ENCODE measurements at places on chromosomes 7 and 10.

GRCh38 chr7:102992509-102992937, 79.7 kb downstream of the LRRC17 start:
- no peak for DNase-seq

- DNase-seq = no peak
Measured at GRCh38 chr7:44634187-44634838, 27.9 kb downstream of the OGDH start.

DNA sequence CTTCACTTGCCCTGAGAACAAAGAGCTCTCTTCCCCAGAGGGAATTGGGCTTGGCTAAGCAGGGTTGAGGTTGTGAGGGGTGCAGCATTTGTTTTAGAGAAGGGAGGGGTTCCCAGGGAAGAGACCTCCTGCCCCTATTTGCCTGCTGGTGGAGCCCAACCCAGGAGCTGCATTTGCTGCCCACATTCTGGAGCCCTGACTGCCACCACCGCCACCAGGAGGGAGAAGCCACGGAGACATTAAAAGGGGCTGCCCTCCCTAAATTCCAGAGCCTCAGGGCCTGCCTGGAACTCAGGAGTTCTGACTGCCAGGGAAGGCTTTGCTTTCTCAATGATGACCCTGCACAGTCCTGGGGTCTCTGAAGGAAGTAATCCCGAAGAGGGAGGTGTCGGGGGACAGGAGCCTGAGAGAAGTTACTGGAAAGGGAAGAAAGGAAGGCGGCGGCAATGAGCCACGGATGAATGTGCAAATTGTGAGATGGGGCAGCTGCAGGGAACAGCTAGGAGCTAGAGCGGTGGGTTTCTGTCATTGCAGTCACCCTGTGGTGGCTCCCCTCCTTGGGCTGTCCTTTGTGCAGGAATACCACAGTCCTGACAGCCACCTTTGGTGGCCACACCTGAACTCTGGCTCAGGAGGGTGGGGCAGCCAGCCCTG, 51.3 kb downstream of the NEURL1 start:
- DNase-seq = no peak

GRCh38 chr10:1733720-1734119, 3.6 kb downstream of the ADARB2 start:
- no peak for DNase-seq

- no peak for DNase-seq
Measured at GRCh38 chr10:86357041-86357440, 9.6 kb downstream of the GRID1 start.

- no peak for DNase-seq
Measured at GRCh38 chr7:18123508-18124239, 96.0 kb upstream of the PRPS1L1 start.

DNA sequence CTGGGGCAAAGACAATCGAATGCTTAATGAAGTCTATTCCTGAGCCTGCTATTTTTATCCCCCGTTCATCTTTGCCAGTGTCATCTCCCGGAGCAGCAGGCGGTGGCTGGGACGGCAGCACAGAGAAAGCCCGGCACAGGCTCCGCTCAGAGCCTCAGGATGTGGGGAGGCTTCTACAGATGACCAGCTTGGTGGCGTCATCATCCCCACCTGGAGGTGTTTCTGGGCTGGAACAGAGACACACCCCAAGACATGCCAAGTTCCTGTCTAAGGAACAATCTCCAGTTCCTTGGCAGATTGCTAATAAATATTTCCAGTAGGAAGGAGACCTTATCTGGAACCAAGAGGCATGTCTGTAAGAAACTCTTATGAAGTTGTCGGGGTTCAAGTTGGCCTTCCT, 552.4 kb upstream of the MGMT start:
- no peak for DNase-seq

DNA sequence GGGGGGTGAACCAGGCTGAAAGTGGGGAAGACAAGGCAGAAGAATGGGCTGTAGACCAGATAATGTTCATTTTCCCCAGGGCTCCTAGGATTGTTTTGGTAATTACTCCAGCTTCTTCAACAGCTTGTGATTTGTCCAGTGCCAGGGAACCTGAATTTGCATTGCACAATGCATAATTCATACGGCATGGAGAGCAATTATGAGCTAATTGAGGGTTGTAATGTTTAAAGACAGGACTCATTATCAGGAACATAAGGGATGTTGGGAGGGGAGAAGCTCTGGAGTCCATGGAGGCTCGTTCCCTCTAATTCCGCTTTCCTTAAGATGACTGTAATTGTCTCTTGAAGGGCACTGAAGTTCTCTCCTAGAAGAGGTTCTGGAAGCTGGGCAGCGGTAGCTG, 405.0 kb upstream of the ZMIZ1 start:
- DNase-seq = no peak

GRCh38 chr10:112352044-112352443, 21.9 kb upstream of the ACSL5 start:
- no peak for DNase-seq

DNA sequence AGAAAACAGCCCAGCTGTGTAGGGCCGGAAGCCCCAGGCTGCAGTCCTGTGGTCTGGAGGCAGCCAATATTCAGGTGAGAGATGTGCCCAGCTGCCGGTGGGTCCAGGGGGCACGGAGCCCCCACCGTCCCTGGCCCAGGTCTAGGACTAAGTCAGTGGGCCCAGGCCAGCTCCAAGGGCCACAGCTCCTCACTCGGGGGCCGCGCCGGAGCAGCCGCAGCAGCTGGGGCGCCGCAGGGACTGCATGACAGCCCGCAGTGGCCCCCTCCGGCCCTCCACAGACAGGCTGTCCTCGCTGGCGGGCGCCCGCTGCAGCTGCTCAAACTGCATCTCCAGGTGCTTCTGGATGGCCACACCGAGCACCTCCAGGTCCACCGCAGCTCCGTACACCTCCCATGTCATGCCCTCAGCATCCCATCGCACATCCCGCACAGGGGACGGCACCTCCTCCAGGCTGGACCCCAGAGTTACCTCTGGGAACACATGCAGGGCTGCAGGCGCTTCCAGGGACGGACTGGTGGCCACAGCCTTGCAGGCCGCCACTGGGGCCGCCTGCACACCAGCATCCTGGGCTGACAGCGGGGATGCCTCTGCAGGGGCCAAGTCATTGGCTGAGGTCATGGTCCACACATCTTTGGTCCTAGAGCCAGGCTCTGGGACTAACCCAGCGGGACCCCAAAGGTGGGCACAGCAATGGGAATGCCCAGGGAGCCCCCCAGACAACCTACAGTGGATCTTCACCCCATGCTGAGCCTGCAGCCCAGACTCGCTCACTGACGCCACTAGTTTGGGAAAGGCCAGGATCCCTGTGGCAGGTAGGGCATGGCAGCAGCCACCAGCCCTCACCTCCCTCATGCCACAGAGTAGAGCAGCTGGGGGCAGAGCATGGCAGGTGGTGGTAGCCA, 7.0 kb downstream of the GPRIN2 start:
- DNase-seq = no peak

- no peak for DNase-seq
Measured at GRCh38 chr10:47247148-47248059, 52.6 kb upstream of the GDF10 start.

DNA sequence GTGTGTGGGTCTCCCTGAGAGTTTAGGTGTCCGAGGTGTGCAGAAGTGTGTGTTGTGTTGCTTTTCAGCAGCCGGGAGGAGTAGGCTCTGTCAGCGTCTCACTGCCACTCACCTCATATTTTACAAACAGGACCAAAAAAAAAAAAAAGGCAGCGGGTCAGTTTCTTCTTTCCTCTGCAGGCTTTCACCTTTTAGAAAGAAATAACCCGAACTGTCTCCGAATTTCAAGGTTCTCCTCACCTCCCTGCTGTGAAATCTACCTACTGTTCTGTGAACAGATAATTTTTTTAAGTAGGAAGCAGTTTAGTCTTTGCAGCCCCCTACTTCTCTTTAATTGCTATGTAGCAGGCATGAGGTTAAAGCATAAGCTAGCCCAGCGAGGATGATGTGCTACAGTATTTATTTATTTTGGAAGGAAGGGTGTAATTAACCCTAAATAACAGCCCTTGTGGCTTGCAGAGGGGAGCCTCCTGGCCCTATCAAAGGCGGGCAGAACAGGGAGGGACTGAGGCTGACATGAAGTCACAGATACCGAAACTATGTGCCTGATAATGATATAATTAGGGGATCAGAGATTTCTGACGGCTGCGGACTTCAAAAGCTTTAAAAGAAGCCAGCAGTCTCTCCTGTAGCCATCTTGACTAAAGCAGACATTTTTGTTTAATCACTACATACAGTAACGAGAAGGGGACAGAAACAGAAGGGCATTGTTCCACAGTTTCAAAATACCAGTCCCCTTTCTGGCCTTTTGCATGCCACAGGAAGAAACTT, 1.6 kb downstream of the BAMBI start:
- no peak for DNase-seq

DNA sequence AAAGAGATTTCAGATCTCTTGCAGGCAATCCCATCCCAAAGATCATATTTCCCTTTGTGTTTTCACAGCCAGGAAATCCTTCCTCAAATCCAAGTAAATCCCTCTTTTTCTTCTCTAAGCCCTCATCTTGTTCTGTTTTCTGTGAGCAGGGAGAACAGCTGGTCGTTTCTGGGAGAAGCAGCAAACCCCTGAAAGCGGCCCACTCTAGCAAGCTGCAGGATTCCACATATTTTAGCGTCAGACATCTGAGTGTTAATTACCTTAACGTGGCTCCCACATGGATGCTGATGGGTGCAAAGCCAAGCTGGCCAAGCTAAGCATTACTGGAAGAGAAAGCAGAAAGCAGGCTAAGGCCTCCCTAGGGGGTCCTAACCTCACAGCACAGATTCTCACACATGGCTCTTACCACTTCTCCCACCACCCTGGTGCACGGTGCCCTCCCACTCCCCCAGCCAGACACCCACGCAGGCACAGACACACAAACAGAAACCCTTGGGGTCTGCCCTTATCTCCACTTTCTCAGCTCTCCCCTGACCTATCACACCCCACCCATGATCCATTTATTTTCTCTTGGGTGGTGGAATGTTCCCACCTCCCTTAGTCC, 551.0 kb upstream of the AUTS2 start:
- DNase-seq = no peak

DNA sequence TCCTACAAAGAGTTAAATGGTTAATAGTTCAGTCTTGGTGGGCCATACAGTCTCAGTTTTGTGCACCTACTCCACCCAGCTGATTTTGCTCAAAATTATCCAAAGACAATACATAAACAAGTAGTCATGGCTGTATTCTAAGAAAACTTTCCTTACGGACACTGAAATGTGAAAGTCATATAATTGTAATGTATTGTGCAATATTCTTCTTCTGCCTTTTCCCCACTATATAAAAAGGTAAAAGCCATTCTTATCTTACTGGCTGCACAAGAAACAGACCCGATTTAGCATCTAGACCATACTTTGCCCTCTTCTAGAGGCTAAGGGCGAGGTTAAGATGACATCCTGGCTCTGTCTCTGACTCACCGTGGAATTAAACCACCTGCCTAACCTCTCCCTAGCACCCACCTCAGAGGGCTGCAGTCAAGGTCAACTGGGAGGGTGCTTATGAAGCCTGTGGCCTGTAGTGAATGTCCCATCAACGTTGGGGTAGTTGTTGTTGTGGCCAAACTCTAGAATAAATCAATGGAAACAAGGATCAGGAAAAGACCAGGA, 63.8 kb upstream of the DOCK1 start:
- no peak for DNase-seq

- DNase-seq = no peak
Measured at GRCh38 chr10:84329196-84329611, 815 bp downstream of the CCSER2 start.

GRCh38 chr7:29362380-29362779, 167.8 kb downstream of the CHN2 start:
- DNase-seq = no peak

DNA sequence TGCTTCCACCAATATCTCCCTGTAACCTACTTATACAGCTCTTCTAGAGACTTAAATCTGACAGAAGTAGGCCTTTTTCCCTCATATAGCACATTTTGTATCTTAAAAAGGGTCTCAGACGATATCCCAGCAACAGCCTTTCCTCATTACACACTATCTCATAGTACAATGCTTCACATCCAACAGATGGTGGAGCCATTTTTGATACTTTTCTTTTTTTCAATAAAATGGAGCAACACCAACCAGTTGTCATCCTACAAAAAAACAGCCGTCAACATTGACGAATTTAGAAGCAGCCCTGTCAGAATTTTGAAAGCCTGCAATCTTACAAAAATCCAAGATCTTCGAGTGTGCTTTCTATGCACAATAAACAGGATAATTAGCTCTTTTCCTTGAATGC, 145.9 kb upstream of the NEBL start:
- no peak for DNase-seq

DNA sequence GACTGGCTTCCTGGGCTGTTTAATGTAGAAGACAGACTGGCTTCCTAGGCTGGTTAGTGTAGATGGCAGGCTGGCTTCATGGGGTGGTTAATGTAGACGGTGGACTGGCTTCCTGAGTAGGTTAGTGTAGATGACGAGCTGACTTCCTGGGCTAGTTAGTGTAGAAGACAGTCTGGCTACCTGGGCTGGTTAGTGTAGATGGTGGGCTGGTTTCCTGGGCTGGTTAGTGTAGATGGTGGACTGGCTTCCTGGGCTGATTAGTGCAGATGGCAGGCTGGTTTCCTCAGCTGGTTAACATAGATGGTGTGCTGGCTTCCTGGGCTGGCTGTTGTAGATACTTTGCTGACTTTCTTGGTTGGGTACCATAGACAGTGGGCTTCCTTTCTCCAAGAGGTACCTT, 122.9 kb upstream of the PPP2R2D start:
- DNase-seq = no peak

DNA sequence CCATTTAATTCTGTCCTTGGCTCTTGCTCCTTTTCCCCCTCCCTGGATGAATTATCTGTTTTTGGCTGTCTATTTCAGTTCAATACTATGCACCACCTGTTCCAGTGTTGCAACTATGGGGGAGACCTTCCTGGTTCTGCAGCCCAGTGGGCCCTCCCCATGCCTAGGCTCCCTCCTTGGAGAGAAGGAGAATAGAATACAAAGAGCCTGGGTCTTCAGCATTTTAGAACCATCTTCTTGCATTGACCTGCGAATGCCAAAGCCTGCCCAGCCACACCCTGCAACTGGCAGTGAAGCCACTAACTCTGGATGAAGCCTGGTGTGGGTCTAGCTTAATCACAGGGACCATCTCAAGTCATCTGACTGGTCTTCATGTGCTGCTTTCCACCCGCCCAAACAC, 207.1 kb downstream of the HERPUD2 start:
- DNase-seq = no peak

DNA sequence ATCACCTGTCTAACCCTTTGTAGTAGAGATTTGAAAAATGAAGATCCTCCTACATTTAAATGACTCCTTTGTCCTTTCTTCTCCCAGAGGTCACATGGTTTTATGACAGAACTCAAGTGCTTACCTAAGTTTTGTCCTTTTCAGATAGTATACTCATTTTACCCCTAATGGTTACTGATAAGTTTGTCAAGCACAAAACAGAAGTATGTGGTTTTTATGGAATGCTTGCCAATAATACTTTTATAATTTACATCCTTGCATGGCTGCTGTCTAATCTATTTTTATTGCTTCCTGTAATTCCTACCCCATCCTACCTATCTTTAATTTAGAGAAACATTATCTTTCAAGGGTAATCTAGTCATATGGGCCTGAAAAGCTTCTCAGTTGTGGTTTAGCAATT, 37.5 kb downstream of the HELLS start:
- no peak for DNase-seq

DNA sequence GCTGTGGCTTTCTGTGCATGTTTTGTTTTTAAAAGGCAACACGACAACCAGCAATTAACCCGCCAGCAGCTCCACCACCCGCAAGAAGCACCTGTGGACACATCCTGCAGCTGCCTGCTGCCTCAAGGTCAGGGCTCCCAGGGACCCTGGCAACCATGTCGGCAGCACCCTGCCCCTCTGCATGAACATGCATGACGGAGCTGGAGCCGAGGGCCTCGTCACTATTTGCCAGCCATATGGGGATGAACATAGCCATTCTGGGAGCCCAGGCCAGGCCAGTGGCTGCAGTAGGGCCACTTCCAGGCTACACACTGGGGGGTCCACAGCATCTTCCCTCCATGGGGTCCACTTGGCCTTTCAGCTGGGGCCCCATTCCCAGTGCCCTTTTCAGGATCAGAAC, 52.9 kb downstream of the CAMK2B start:
- DNase-seq = no peak

All from CD4-positive, alpha-beta T cell treated with Interleukin-15 for 4 hours (primary cell).